ENCODE measurements at places on chromosomes 1 and 21. TPM values are rescaled to one million over a fixed set of nuclear protein-coding genes. Genes with fewer than 3 reads are reported as not detected.

DNA sequence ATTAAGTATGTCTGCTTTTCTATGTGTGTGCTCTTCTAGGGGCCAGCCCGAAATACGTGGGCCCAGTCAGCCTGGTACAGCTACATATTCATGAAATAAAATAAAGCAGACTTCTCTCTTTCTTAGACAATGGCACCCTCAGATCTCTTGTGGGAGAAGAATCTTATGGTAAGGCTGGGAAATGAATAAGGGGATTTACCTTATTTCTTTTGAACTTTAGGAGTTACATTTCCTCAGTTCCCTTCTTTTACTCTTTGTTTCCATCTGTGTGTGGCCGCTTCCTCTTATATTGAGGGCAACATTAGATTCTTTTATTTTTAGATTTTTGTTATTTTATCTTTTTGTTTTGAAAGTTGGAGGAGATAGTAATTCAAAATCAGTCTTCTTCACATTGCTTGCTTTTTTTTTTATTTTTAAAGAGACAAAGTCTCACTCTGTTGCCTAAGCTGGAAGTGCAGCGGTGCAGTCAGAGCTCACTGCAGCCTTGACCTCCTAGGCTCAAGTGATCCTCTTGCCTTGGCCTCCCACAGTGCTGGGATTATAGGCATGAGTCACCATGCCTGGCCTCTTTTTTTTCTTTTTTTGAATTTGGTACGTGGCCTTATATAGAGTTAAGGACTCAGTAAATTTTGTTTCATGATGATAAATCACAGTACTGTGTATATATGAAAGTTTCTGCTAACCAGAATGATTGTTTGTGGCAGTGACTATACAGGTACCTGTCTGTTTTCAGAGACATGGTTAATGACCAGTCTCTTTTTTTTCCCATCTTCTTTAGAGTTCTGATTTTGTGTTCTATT lies 9.1 kb downstream of the LAMC1 start:
- no peak for DNase-seq

GRCh38 chr1:109889094-109889493 lies 21.6 kb upstream of the CSF1 start:
- no peak for DNase-seq

- no peak for DNase-seq
Measured at GRCh38 chr1:220732137-220732536, 16.0 kb upstream of the MTARC2 start.

DNA sequence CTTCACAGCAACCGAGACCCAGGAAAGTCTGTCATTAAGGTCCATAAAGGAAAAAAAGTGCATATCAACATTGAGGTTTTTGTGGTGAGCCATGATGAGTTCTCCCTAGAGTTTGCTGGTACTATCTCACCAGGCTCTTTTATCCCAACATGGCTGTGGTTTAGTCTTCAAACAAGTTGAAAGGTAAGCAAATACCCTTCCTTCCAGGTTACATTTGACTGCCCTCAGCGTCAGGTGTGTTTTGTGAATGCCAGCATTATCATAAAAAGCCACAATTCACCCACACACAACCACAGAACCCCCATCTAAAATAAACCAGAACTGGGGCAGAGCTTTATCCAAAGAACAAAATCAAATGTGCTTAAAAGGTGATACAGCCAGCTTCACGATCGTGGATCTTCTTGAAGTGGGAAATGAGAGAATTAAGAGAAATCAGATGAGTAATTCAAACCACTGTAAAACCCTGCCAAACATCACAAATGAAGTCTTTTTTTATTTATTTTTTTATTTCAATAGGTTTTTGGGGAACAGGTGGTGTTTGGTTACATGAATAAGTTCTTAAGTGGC lies 64.7 kb downstream of the SETD4 start:
- no peak for DNase-seq

The DLGAP3 gene
- not detected for total RNA-seq

DNA sequence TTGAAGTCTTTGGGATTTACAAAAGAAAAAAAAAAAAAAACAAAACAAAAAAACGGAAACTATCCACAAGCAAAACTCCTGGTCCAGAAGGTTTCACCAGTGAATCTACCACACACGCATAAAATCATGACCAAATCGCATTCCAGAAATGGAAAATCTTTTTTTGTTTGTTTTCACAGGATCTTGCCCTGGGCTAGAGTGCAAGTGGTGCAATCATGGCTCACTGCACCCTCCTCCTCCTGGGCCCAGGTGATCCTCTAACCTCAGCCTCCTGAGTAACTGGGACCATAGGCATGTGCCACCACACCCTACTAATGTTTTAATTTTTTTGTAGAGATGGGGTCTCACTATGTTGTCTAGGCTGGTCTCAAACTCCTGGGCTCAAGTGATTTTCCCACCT lies 100.5 kb downstream of the DYRK1A start:
- DNase-seq = no peak

GRCh38 chr1:25208561-25209222 lies 23.6 kb downstream of the SYF2 start:
- no peak for DNase-seq

The LINGO4 gene
- not detected for total RNA-seq

The CTTNBP2NL gene
- total RNA-seq = 19.7 TPM

DNA sequence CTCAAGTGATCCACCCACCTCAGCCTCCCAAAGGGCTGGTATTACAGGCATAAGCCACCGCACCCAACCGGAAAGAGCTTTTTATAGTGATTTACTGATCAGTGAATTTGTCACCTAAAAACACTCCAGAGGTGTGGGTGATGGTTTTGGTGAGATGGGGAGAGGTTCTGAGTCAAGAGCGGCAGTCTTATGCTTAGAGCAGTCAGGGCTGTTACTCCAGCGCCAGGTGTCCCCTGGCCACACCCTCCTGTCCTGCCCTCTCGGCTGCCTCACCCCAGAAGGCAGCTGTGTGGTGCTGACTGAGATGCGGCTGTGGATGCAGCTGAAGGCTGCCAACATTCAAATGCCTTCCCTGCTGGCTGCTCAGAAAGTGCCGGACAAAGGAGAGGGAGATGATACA lies 94.5 kb upstream of the LPGAT1 start:
- DNase-seq = peak; percentile 69

GRCh38 chr1:185096531-185096930 lies 51.2 kb downstream of the RNF2 start:
- DNase-seq = no peak

- DNase-seq = no peak
Measured at GRCh38 chr1:188423073-188423472, 1594.3 kb downstream of the PLA2G4A start.

DNA sequence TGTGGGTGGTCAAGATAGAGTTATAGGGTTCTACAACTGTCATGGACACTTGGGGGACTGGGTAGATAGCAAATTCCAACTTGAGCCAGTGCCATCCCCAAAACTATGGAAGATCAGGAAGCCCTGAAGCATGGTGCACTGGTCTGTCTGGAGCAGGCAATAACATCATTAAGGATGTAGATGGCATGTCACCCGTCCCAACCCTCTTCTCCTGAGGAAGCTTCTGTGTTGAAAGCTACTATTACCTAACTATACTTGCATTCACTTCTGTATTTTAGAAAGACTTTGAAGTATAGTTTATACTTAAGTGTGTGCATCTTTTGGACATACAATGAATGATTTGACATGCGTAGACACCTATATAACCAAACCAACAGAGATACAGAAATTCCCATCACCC lies 32.9 kb downstream of the RABIF start:
- DNase-seq = no peak

DNA sequence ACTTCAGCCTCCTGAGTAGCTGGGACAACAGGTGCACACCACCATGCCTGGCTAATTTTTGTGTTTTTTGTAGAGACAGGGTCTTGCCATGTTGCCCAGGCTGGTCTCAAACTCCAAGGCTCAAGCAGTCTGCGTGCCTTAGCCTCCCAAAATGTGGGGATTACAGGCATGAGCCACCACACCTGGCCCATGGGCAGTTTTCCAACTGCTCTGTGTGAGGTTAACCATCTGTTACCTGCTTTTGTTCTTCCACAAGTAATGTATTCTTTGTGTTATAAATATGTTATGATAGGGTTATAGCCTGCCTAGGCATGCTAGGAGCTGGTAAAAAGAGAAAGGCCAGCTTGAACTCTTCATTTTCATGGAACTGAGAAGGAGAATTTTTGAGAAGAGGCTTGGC lies 30.7 kb downstream of the TUFT1 start:
- no peak for DNase-seq

DNA sequence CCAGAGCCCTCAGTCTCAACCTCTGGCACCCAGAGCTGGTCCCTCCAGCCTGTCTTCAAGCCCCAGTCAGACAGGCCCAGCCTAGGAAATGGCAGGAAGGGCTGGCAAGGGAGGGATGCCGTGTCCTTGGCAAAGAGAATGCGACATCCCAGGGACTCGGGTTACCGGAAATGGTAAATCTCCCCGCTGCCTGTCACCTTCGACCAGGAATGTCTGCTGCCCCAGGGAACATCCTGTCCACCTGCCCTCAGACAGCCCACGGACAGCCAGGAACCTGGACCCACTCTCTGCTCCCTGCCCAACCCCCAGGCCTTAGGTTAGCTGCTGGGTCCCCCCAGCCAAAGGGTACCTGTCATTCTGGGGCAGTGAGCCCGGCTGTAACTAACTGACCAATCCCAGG lies 23.9 kb downstream of the HSPG2 start:
- DNase-seq = no peak

The BEND5 gene
- 48.2 TPM for total RNA-seq

DNA sequence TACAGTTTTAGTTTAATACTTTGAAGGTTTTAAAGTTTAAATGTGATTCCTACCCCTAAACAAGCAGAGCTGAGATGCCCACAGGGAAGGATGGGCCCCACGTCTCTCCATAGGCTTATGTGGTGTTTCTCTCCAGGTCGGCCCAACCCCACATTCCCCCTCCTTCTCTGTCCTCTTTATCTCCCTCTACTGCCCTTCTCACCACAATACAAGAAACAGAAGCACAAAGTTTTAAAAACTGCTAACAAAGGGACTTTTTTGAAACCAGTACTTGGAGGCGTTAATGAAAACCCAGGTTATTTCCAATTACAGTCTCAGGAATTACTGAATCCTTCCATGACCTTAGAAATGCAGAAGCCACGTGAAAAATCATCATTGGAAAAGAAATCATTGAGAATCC lies 324.0 kb downstream of the NTNG1 start:
- DNase-seq = no peak

DNA sequence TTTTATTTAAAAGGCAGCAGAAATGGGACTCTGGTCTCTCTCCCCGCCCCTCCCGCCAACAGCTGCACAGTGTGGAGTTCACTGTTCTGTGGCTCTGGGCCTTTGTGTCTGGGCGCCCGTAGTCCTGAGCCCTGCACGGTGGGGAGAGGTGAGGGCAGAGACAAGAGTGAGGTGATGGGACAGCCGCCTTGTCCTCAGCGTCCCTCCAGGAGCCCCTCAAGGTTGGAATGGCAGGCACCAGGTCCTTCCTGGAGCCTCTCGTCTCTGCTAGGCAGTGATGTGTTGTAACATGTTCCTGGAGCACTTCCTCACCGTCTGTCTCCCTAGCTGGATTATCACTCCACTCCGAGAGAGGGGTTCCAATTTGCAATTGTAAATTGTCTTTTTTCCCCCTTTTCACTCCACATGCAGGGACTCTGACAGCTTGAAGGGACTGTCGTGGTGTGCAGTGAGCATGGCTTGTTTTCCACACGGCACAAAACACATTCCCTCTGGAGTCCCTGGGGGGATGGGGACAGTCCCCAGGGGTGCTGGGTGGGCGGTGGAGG lies 44.6 kb upstream of the C1orf174 start:
- DNase-seq = no peak

DNA sequence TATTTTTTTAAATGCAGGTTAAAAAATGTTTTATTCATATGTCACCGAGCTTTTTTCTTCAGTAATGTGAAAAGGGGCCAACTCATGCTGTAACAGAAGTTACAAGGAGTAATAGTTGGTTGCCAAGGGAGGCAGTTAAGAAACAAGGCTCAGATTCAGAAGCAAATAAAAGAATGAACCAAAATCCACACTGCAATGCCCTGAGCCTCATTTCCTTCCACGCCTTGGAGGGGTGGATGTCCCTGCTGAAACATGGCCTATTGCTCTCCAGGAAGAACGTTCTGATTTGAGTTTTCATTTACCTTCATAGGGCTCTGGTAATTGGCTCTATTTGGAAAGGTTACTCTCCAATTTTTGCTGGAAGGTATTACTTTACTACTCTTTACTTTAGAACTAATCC lies 24.4 kb downstream of the ALG14 start:
- no peak for DNase-seq

DNA sequence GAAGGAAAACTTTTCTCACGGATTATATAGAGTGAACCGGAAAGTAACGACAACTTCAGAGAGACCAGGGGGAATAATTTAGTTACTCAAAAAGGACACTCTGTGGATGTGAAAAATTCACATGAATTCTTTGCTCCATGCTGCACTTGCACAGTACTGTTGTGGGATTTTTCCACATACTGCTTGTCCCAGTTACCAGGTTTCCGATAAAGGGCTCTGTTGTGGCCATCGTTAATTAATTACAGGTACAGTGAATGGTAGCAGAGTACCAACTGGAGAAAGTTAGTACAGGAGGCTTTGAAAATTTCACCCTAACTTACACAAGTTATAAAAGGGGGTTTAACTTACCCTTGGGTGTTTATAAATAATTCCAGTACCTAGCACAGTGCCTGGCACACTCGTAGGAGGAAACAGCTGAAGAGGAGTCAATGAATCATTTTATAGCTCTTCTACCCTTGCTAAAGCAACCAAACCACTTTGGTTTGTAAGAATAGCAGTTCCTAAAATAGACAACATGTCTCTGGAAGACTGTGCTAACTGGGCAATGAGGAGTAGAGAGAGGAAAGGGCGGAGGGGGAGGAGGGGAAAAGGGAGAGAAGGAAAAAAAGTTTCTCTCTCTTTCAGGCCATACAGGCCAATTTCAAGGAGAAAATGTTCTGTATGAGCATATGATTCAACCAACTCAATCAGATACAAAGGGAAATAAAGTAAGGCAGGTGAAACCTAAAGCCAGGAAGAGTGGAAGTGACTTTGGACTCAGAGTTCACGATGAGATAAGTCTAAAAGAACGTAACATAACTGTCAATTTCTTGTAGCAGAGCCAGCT lies 98.3 kb upstream of the MAGI3 start:
- no peak for DNase-seq

DNA sequence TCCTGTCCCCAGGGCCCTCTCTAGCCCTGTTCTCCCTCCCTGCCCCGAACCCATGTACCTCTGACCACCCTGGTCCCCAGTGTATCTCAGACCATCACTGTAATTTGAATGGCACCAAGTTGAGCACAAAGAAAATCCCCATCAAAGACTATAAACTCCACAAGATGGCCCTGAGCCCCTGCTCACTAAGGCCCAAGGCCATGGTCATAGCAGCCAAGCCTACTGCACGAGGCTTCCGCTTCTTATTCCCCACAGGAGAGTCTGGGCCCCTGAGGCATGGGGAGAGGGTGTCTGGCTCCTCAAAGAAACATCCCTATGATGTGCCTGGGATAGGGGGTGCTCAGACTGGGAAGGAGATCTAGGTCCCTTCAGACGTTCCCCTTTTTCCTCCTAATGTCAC lies 4.5 kb downstream of the ZNF683 start:
- no peak for DNase-seq

GRCh38 chr1:196142111-196142640 lies 466.1 kb downstream of the KCNT2 start:
- DNase-seq = no peak

The AGRN gene
- total RNA-seq = 77.8 TPM
